ENCODE measurements at places on chromosomes 12 and 14.
A peak's percentile ranks its signal among the peaks of the same experiment; 100 is the strongest.

GRCh38 chr14:88189417-88190191 is 133.5 kb downstream of the KCNK10 start:
- peak; percentile 68 for DNase-seq

DNA sequence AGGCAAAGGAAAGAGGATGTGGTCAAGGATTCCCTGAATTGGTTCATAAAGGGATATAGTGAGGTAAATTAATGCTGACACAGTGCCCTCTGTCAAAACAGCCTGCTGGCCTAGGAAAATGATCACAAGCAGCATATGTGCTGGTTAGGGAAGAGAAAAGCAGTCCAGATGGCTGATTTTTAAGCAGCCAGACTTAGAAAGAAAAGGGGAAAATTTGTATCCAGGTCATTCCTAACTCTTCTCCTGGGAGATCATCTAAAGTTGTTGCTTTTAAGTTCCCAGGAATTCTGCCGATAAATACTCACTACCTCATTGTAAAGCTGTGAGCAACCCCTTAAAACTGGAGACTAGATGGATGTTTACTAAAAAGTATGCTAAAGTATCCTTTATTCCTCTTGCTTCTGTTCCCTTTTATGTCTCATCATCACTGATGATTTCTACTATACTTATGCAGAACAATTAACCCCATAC is 46.4 kb upstream of the CNOT2 start:
- DNase-seq = no peak

DNA sequence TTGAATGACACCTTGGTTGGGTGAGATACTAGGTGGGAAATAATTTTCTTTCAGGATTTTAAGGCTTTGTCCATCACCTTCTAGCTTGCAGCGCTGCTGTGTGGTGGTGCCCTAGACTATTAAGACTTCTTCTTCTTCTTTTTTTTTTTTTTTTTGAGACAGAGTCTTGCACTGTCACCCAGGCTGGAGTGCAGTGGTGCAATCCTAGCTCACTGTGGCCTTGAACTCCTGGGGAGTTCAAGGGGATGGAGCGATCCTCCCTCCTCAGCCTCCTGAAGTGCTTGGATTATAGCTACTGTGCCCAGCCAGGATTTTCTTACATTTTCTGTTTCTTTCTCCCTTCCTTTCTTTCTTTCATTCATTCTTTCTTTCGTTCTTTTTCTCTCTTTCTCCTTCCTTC is 10.3 kb upstream of the MTA1 start:
- DNase-seq = no peak

- DNase-seq = no peak
Observed at GRCh38 chr12:84840356-84840755, 72.2 kb downstream of the SLC6A15 start.

GRCh38 chr12:2163177-2163941 is 110.6 kb downstream of the CACNA1C start:
- no peak for DNase-seq

DNA sequence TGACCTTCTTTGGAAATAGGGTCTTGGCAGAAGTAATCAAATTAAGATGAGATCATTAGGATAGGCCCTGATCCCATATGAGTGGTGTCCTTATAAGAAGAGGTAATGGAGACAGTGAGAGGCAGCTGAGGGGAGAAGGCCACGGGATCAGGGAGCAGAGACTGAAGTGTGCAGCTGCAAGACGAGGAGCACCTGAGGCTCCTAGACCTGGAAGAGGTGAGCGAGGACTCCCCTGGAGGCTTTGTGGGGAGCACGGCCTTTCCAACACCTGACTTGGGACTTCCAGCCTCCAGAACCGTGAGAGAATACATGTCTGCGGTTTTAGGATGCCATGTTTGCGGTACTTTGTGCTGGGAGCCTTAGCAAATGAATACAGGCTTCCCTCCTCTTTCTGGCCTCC is 37.5 kb downstream of the LRTM2 start:
- no peak for DNase-seq

DNA sequence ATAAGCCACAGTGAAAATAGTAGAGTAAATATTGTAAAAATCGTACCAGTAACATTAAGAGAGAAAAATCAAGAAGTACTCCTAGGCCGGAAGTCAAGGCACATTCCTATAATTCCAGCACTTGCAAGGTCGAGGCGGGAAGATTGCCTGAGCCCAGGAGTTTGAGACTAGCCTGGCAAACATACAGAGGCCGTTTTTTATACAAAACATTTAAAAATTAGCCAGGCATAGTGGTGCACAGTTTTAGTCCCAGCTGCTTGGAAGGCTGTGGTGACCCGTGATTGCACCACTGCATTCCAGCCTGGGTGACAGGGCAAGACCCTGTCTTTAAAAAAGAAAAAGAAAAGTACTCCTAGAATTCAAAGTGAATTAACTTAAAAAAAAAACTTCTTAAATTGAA is 341.8 kb downstream of the C12orf50 start:
- no peak for DNase-seq

DNA sequence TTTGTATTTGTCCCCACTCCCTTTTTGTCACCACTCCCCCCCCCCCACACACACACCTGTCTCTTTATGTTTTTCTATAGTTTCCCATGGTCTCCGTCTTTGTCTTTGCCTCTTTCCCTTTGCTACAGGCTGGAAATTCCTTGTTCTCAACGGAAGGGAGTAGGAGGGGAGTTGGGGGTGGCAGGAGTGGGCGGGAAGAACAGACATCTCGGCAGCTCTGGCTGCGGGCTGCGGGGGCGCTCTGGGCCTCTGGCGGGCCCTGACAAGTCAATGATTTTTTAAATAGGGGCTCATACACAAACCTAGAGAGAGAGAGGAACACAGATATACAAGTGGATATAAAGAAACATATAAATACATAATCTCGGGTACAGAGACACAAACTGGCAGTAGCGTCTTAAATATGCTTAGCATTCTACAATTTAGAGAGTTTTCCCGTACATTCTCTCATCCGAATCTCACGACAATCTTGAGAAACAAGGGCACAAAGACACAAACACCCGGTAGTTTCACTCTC is 2.4 kb upstream of the NAB2 start:
- no peak for DNase-seq

GRCh38 chr12:53816360-53817020 is 64.7 kb upstream of the CISTR start:
- no peak for DNase-seq

DNA sequence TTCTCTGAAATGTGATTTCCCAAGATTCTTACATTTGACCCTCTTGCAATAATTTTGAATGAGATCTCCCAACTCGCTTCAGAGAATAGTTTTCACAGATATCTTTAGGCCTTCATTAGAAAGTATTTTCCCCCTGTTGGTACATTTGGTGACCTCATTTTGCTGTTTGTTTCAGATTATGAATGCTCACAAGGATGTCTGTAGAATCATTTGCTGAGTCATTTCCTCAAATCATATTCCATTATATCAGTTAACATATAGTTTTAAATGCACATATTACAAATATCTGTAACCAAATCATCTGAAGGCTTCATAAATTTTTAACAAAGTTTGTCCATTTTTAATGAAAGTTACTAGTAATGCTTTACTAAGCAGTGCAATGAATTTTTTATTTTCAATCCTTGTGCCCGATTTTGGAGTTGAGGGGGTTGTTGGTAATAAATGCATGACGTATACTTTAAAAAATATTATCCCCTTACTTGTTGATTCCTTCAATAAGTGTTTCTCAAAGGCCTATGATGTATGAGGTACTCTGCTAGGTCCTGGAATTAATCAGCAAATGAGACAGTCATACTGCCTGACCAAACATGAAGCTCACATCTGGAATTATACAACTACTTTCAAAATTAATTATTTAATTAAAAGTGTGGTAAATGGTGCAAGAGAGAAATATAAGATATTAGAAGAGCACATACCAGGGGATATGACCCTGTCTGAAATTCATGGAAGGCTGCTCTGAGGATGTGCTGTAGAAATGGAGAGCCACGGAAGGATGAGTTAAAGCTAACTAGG is 126.9 kb upstream of the RAP1B start:
- no peak for DNase-seq

- DNase-seq = no peak
Observed at GRCh38 chr12:70628701-70629480, 8.3 kb downstream of the PTPRB start.

DNA sequence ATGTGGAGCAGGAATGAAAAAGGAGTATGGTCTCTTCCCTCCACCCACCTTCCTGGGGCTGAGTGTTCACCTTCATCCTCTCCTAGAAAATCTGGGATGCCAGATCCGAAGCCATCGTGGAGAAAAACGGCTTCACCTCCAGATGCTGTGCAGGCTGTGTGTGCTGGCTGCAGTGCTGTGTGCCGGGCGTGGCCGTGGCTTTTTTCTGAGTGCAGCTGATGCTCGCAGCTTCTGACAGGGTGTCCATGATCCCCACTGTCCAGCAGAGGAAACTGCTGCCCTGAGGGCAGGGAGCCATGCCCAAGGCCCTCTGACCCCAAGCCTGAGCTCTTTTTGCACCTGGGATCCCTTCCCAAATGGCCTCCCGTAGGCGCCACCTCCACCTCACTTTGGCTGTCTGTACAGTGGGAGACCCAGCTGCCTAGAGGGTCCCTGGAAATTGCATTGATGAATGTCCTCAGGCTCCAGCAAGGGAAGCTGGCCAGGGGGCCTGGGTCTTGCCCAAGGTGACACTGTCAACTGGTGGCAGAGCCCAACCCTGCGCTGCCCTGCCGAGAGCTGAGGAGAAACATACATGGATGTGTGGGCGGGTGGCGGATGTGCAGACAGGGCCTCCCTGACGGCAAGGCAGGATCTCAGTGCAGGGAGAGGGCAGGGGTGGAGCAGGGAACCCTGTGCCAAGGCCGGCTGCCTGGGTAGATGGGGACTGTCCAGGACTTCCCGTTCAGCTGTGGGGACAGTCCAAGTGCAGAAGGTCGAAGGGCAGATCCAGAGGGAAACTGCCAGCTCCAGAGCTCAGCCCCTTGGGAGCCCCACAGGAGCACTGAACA is 53.3 kb downstream of the BEGAIN start:
- DNase-seq = no peak

GRCh38 chr12:50061171-50061570 is 3.8 kb downstream of the ASIC1 start:
- no peak for DNase-seq

- DNase-seq = peak; percentile 38
Observed at GRCh38 chr14:50531595-50532501, 521 bp downstream of the MAP4K5 start.

DNA sequence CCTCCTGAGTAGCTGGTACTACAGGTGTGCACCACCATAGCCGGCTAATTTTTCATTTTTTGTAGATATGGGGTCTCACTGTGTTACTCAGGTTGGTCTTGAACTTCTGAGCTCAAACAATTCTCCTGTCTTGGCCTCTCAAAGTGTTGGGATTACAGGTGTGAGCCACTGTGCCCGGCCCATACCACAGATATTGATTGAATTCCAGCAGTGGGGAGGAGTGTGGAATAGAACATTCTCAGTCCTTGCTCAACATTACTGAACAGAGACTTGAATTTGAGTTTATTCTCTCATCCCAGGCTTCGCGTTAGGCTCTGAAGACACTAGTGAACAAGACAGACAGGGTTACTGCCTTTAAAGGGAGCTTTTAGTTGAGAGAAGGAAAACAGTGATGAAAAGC is 39.6 kb downstream of the PTPN11 start:
- DNase-seq = no peak

GRCh38 chr12:10012630-10013330 is 2.4 kb downstream of the CLEC12B start:
- DNase-seq = no peak

GRCh38 chr12:11067514-11067913 is 5.4 kb upstream of the TAS2R46 start:
- DNase-seq = no peak

DNA sequence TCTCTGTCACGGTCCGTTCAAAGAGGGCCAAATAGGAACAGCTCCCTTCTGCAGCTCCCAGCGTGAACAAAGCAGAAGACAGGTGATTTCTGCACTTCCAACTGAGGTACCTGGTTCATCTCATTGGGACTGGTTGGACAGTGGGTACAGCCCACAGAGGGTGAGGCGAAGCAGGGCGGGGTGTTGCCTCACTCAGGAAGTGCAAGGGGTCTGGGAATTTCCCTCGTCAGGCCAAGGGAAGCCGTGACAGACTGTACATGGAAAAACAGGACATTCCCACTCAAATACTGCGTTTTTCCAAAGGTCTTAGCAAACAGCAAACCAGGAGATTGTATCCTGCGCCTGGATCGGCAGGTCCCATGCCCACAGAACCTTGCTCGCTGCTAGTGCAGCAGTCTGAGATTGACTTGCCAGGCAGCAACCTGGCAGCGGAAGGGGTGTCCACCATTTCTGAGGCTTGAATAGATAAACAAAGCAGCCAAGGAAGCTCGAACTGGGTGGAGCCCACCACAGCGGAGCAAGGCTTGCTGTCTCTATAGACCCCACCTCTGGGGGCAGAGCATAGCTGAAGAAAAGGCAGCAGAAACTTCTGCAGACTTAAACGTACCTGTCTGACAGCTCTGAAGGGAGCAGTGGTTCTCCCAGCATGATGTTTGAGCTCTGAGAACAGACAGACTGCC is 22.7 kb downstream of the SLC38A1 start:
- DNase-seq = no peak

DNA sequence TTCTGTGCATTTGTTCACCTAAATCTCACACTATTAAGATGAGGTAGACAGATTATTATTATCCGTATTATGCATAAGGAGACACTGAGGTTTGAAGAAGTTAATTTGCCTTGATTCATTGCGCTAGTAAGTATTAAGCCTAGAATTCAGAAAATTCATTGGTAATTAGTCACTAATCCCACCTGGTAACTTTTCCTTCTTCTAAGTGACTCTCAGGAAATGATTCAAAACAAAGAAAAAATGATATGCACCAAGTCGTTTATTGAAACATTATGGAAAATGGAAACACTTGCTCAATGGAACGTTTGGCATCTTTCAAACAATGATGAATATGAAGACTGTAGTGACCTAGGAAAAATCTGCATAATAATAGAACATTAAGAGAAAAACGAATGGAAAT is 15.2 kb downstream of the RFX4 start:
- no peak for DNase-seq

GRCh38 chr12:124363353-124363965 is 68.6 kb downstream of the RFLNA start:
- DNase-seq = no peak

DNA sequence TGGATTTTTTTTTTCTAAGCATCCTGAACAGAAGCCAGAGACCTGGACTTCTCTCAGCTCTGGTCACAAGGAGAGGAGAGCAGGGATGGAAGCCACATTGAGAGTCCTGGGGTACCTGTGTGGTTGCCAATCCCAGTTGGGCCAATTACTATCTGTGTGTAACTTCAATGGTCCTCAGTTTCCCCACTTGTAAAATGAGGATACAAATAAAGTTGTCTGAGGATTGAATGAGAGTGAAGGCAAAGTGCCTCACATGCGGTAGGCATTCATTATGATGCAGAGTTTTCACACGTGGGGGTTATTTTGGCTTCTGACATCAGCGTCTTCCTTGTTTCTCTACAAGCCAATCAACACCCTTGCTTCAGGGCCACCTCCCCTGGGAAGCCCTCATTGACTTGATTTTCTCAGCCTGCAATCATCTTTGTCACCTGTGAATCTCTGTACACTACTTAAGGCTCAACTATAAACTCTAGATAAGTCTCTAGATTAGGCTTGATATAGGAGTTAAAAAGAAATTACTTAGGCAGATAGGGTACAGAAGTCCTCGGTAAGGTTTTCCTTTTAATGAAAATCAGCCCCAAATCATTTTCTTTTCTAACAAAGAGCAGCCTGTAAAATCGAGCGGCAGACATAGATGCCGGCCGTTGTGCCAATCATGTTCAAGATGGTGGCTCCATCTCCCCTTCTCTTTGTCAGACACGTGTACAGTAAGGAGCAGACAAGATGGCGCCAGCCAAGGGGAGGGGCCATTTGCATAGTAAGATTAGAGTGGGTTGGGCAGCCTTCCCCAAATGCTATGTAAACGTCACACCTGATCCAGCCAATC is 37.8 kb upstream of the FICD start:
- DNase-seq = no peak

GRCh38 chr14:38256533-38256840 is 594 bp upstream of the CLEC14A start:
- DNase-seq = no peak

Measured in thymus (tissue), 14 donors.